ENCODE measurements at places on chromosomes 4 and X. TPM values are rescaled to one million over a fixed set of nuclear protein-coding genes. Genes with fewer than 3 reads are reported as not detected.

DNA sequence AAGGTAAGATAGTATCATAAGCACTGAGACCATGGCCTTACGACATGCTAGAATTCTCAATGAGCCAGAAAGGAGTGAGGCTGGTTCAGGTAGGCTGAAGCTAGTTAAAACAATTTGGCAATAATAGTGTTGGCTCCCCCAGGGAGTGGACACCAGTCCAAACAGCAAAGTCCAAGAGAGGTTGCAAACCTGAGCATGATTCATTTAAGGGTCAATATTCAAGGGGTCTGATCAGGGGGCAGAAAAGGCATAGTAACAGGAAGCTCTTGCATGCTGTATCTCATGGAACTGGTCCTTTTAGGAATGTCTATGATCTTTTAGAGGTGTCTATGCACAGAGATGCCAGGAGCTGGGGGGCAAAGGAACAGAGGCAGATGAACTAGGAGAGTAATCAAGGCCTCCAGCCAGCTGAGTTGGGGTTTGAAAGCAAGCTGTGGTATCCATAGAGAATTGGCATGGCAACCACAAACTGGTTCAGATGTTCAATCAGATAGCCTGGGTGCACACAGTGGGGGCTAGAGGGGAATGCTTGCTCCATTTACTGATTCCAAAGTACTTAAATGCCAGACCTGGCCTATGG, 5.1 kb downstream of the GJB1 start:
- H3K36me3 ChIP-seq: no peaks in the 10 kb centered on the region
- no peak overlapping the region for H3K4me3 ChIP-seq
- no peak overlapping the region for H3K27ac ChIP-seq

GRCh38 chr4:74258963-74259362, 49.3 kb upstream of the EPGN start:
- H3K4me1 ChIP-seq: no peaks in the 10 kb centered on the region
- DNase-seq: no peak
- no peak overlapping the region for H3K4me3 ChIP-seq
- no peak overlapping the region for H3K27ac ChIP-seq
- H3K36me3 ChIP-seq: no peaks in the 10 kb centered on the region
- no peaks in the 10 kb centered on the region for H3K27me3 ChIP-seq

DNA sequence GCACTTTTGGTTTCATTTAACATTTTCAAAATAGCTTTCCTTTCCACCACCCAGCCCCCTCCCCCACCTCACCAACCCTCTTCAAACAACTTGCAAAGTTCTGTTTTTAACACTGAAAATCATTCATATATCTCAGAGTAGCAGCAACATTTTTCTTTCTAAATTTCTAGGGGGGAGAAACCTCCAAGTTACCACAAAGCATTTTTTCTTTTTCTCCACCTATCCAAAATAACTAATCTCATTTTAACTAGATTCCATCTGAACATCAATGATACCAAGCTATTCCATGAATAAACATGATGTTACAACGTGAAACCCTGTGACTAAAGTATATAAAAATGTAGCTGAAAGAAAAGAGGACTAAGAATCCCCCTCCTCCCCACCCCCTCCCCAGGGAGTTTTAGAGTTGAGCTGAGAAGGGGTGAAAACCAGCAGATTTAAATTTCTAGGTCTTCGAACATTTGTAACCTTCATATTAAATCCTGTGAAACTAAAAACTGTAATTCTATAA, 5.2 kb downstream of the LDB2 start:
- DNase-seq: no peak
- no peak overlapping the region for H3K27ac ChIP-seq
- no peaks in the 10 kb centered on the region for H3K4me1 ChIP-seq
- H3K27me3 ChIP-seq: no peaks in the 10 kb centered on the region

DNA sequence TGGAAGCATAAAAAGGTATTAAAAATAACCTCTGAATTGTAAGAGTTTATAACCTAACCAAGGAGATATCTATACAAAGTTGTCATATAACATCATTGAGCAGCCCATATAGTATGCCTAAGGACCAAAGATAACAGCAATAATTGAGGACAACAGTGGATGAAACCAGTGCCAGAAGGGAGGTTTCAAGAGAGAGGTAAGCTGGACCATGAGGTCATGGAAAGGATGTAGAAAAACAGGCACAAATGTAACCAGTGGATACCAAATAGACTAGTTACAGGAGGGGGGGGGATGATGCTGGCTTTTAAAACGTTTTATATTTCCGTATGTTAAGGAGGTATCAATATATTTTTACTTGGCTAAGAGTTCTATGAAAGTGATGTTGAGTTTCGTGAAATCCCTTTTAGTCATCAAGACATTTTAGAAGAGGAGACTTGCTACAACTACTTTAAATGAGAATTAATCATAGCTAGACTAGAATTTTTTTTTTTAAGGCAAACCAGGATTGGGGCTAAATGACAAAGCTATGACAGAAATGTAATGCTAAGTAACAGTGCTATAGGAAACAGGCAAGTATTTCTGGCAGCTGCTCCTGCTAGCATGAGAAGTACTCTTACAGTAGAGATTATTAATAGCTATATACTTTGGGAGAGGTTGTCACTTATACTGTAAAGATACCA, 161.1 kb downstream of the FBXW7 start:
- no peak overlapping the region for H3K4me3 ChIP-seq
- no peaks in the 10 kb centered on the region for H3K27me3 ChIP-seq
- H3K36me3 ChIP-seq: no peaks in the 10 kb centered on the region

- H3K27me3 ChIP-seq: no peaks in the 10 kb centered on the region
- H3K27ac ChIP-seq: no peak overlapping the region
- no peak overlapping the region for H3K4me3 ChIP-seq
- no peak for DNase-seq
- no peaks in the 10 kb centered on the region for H3K36me3 ChIP-seq
- H3K4me1 ChIP-seq: no peaks in the 10 kb centered on the region
Observed at GRCh38 chrX:136588036-136588435, 56.0 kb downstream of the VGLL1 start.

DNA sequence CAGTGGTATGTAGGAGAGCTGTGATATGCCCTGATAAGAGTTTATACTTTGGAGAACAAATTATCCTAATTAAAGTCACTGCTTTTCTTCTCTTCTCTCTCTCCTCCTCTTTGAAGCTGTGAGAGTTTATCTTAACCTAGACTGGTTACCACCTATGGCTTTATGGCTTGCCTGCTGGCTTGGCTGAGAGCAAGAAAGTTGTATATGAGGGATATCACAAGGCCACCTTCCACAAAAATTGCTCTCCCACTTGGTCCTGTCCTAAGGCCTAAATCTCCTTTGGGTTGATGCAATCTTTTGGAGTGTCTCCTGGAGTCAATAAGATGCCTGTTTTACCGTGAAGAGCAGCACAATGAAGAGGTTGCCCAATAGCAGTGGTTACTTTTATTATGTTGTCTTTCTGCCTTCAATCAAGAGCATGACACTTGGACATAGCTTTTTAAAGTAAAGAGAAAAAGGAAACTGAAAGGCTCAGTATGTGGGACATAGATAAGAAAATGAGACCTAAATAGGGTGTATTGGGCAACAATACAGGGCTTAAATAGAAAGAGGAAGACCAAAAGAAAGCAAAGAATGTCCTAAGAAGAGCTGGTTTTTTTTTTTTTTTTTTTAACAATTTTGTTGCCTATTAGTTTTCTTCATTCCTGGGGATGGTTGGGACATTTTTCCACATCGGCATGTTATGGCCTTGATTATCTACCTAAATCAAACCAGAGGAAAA, 9.2 kb downstream of the GUCY1A1 start:
- H3K27ac ChIP-seq: peak overlapping the region; percentile 93
- DNase-seq: peak; percentile 95
- peak overlapping the region; percentile 36 for H3K4me3 ChIP-seq
- H3K36me3 ChIP-seq: no peaks in the 10 kb centered on the region
- H3K4me1 ChIP-seq: peaks cover 86% of the 10 kb centered on the region

- H3K36me3 ChIP-seq: no peaks in the 10 kb centered on the region
- H3K27ac ChIP-seq: no peak overlapping the region
- H3K4me1 ChIP-seq: no peaks in the 10 kb centered on the region
- H3K4me3 ChIP-seq: no peak overlapping the region
Observed at GRCh38 chrX:9873952-9874351, 87.7 kb downstream of the SHROOM2 start.

GRCh38 chrX:19388064-19388679, 44.4 kb downstream of the PDHA1 start:
- no peak overlapping the region for H3K27ac ChIP-seq
- DNase-seq: no peak
- no peak overlapping the region for H3K4me3 ChIP-seq
- H3K36me3 ChIP-seq: no peaks in the 10 kb centered on the region
- H3K4me1 ChIP-seq: no peaks in the 10 kb centered on the region
- H3K27me3 ChIP-seq: no peaks in the 10 kb centered on the region

- H3K27me3 ChIP-seq: no peaks in the 10 kb centered on the region
- DNase-seq: no peak
- no peaks in the 10 kb centered on the region for H3K36me3 ChIP-seq
- no peak overlapping the region for H3K27ac ChIP-seq
- H3K4me1 ChIP-seq: peaks cover 12% of the 10 kb centered on the region
Observed at GRCh38 chr4:15890246-15890829, 48.2 kb downstream of the FGFBP1 start.

DNA sequence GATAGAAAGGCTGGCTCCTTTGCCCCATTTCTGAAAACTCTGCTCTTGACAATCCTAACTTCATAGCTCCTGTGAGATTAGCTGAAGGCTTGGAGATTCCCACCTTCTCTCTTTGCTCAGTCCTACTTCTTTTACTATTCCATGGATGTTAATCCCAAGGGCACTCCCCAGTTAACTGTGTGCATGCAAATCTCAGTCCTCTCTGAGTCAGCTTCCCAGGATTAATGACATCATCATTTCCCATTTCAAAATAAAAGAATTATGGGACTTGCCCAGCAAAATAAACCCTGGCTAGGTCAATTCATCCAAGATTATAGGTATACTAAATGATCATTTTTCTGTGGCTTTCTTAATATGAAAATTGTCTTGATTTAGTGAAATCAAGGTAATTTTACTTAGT, 328.6 kb upstream of the NR3C2 start:
- no peak overlapping the region for H3K27ac ChIP-seq
- DNase-seq: no peak
- H3K27me3 ChIP-seq: no peaks in the 10 kb centered on the region
- no peaks in the 10 kb centered on the region for H3K4me1 ChIP-seq
- H3K4me3 ChIP-seq: no peak overlapping the region

GRCh38 chr4:35963974-35964515, 280.3 kb downstream of the ARAP2 start:
- H3K4me3 ChIP-seq: no peak overlapping the region
- no peak for DNase-seq
- no peaks in the 10 kb centered on the region for H3K27me3 ChIP-seq
- H3K36me3 ChIP-seq: no peaks in the 10 kb centered on the region
- H3K4me1 ChIP-seq: no peaks in the 10 kb centered on the region

DNA sequence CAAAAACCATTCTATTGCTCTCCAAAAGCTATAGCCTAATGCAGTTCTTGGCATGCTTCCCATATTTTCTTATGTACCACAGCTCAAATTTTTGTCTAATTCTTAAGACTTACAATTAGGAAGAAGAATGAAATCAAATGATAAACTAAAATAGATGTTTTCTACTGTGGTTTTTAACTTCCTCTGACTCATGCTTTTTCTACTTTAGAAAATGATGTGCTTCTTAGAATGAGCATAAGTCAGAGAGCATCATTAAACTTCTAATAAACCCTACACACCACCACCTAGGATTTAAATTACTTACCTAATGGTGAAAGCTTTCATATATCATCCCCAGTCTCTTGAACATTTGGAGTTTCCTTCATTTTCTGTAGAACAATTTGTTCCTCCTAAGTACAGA, 217.0 kb upstream of the NDST3 start:
- H3K4me1 ChIP-seq: no peaks in the 10 kb centered on the region
- H3K27me3 ChIP-seq: no peaks in the 10 kb centered on the region
- H3K4me3 ChIP-seq: no peak overlapping the region
- no peak overlapping the region for H3K27ac ChIP-seq
- H3K36me3 ChIP-seq: no peaks in the 10 kb centered on the region

- DNase-seq: peak; percentile 60
- no peak overlapping the region for H3K27ac ChIP-seq
- H3K36me3 ChIP-seq: no peaks in the 10 kb centered on the region
- no peak overlapping the region for H3K4me3 ChIP-seq
Observed at GRCh38 chr4:110518889-110519490, 43.0 kb downstream of the ENPEP start.

- H3K4me3 ChIP-seq: peak overlapping the region; percentile 0
- DNase-seq: peak; percentile 52
- no peaks in the 10 kb centered on the region for H3K27me3 ChIP-seq
- H3K4me1 ChIP-seq: peaks cover 26% of the 10 kb centered on the region
- no peaks in the 10 kb centered on the region for H3K36me3 ChIP-seq
- H3K27ac ChIP-seq: peak overlapping the region; percentile 55
Observed at GRCh38 chrX:134161162-134161561, 75.8 kb upstream of the CCDC160 start.

GRCh38 chrX:100649550-100650356, 5.8 kb downstream of the SRPX2 start:
- no peak overlapping the region for H3K27ac ChIP-seq
- no peak for DNase-seq
- H3K36me3 ChIP-seq: no peaks in the 10 kb centered on the region
- H3K4me3 ChIP-seq: no peak overlapping the region
- H3K4me1 ChIP-seq: peaks cover 13% of the 10 kb centered on the region
- H3K27me3 ChIP-seq: no peaks in the 10 kb centered on the region

DNA sequence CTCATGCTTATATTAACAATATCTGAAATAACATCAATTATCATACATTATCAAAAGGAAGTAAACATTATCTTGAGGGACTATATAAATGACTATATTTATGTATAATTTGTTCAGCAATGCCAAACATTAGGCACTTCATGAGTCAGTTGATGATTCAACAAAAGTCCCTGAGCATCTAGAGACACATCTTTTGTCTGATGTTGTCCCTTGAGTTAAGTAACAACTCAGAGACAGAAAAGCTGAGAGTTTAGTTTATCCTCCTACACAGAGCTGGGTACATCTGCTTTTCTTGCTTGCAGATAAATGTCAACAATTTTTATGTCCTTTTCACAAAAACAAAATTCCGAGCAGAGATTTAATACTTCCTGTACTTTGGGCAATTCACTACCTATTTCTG, 311.1 kb downstream of the INPP4B start:
- H3K36me3 ChIP-seq: no peaks in the 10 kb centered on the region
- no peaks in the 10 kb centered on the region for H3K27me3 ChIP-seq
- H3K4me1 ChIP-seq: no peaks in the 10 kb centered on the region
- no peak overlapping the region for H3K27ac ChIP-seq

DNA sequence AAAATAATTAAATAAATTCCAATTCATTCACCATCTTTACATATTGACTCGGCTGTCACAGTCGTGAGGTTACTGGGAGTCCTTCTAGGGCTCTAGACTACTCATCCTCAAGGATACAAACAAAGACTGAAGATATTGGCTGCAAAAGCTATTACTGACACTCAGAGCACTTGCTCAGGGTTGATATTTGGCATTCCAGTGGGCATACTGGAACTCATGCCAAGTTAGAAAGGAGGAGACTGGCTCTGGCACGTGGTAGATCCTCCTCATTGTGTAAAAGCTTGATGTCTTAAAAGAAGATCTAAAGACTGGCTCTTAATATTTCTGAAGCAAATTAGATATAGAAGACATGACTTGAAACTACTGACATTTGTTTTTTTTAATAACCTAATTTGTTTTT, 172.7 kb downstream of the GPM6A start:
- H3K36me3 ChIP-seq: no peaks in the 10 kb centered on the region
- no peak overlapping the region for H3K4me3 ChIP-seq
- no peak overlapping the region for H3K27ac ChIP-seq
- DNase-seq: no peak

The PHEX gene
- total RNA-seq: 1.3 TPM

The TASL gene
- total RNA-seq: 1.5 TPM

The DMRTC1B gene
- total RNA-seq: not detected

The ABLIM2 gene
- not detected for total RNA-seq

The APLN gene
- not detected for total RNA-seq

The EPHA5 gene
- total RNA-seq: not detected

The MXRA5 gene
- not detected for total RNA-seq

The RPL9 gene
- 5,641 TPM for total RNA-seq

The ARHGEF6 gene
- 2.6 TPM for total RNA-seq

The RS1 gene
- not detected for total RNA-seq

The GYPB gene
- total RNA-seq: not detected

The SPOCK3 gene
- not detected for total RNA-seq

The GAGE12E gene
- total RNA-seq: not detected

The PAK3 gene
- not detected for total RNA-seq
